Central memory CD4-positive, alpha-beta T cell (primary cell): ENCODE measurements at places on chromosomes 4 and X.

GRCh38 chr4:108831291-108831690 lies 68.4 kb upstream of the ETNPPL start:
- DNase-seq = no peak

GRCh38 chr4:111398906-111399330 lies 746.3 kb upstream of the FAM241A start:
- DNase-seq = no peak

DNA sequence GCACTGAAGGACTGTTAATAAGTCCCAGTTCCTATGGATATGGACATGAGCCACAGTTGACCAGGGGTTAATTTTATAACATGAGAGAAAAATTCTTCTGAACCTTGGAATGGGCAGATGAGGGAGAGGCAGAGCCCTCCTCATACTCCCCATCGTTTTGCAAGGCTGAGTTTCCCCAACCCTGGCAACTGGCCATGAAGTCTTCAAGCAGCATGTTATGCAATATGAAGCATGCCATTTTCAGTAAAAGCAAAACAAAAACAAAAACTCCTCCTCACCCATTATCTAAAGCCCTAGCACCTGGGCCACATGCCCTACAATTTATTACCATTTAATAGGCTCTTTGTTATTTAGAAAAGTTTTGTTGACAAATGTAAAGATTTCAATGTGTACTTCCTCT lies 64.5 kb downstream of the GPC4 start:
- DNase-seq = no peak

- no peak for DNase-seq
These were observed 30.6 kb upstream of the CLNK start for GRCh38 chr4:10715135-10715534.
